Cortex of kidney (tissue), 1 donor: ENCODE measurements at places on chromosomes 16 and 17.

DNA sequence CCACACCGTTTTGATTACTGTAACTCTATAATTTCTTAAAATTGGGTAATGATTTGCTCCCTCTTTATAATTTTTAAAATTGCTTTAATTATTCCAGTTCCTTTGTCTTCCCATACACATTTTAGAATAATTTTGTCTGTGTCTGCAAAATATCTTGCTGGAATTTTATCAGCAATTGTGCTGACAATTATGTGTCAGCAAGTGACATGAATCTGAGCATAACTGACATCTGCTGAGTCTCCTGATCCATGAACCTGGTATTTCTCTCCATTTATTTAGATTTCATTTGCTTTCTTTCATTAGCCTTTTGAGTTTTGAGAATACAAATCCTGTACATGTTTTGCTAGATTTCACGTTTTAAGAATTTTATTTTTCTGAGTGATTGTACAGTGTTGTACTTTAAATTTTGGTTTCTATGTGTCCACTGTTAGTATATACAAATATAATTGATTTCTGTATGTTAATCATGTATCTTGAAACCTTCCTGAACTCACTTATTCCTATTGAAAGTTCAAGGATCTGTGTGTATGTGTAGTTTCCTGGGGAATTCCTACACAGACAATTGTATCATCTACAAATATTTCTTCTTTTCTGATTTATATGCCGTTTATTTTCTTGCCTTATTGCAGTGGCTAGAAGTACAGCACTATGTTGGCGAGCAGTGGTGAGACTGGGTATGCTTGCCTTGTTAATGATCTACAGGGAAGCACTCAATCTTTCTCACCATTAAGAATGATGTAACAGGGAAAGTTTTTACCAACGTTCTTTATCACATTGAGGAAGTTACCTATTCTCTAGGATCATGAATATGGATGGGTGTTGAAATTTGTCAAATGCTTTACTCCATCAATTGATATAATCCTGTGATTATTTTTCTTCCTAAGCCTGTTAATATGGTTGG, 45.2 kb downstream of the N4BP1 start:
- no peak for DNase-seq

DNA sequence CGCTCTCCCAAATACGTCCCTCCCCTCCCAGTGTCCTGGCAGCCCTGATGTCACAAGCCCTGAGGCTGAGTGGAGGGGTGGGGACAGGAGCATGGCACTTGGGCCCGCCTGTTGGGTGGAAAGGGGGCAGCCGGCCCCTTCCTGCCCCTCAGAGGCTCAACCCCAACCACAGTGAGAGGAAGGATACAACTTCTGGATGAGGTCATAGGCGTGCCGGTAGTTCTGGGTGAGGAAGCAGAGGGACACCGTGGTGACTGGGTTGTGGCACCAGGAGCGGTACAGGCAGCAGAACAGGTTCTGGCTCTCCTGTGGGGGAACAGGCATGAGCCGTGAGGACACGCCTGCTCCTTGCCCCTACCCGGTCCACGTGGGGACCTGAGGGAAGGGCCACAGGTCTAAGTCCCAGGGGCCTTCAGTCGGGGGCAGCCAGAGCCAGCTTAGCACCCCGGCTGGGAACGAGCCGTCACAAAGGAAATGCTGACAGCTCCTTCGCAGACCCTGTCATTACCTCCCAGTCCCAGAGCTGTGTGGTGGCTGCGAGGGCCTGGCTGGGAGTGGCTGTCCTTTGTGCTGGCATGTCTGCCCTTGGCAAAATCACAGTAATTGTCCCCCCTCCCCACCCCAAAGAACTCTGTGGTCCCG, 11.2 kb upstream of the MTSS2 start:
- DNase-seq: no peak

DNA sequence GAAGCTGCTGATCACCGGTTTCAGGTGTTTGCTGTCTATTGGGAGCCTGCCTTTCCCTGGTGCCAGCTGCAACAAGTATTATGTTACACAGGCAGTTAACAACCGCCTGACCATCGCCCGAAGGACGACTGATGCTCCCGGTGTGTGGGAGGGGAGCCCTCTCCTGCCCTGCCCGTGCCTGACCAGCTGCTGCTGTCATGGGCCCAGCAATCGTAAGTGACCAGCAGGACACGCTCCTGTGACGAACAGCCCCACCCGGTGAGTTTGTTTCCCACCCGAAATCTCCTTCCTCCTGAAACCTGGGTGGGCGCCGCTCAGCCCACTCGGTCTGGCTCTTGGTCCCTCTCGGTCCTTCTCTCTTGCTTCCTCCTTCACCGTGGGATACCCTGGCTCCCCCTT, 17.9 kb upstream of the UBE2I start:
- no peak for DNase-seq

DNA sequence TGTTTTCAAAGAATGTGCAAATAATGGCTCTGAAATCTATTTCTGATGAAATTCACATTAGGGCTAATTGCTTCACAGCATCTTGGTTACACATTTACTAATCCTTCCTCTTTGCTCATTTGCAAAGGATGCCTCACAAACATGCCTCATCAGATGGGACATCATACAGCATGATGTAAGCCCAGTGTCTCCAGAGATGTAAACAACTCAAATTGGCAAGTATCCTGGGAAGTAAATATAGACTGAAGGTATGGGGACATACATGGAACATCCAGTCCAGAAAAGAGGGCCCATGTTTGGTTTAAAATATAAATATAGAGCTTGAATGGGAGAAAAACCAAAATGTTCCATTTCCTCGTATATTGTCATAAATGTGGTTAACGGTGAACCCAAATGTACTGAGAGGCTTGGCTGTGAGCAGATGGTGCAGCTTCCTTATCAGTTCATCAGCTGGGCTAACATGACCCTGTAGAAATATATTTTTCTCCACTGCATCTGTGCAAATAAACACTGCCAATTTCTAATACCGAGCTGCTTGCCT, 142.9 kb upstream of the NUDT7 start:
- no peak for DNase-seq

DNA sequence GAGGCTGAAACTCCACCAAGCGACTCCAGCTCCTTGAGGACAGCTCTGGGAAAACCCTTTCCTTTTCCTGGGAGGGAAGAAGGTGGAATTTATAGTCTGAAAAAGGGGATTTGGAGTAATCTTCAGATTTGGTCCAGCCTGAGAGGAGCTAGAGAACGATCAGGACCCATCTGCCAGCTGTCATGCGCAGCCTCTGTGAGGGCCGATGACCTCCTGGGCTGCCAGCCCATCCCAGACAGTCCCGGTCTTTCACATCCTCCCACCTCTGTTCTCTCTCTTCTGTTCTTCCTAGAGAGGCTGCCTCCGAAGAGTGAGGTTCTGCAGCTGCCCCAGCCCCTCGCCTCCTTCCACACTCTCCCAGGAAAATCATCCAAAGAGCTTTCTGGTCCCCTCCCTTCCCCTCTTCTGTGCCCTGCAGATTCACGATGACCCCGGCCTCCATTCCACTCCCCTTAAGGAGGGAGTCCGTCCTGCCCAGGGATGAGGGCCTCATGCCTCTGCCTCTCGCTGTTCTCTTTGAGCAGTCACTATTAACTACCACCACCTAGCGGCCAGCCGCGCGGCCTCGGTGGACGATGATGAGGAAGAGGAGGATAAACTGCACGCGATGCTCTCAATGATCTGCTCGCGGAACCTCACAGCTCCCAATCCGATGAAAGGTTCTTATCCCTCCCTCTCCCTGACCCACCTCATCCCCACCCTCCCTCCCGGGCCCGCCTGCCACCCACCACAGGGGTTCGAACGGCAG, 29.6 kb downstream of the SGSM2 start:
- no peak for DNase-seq

GRCh38 chr17:76951375-76951905, 83.2 kb downstream of the MGAT5B start:
- DNase-seq: no peak

DNA sequence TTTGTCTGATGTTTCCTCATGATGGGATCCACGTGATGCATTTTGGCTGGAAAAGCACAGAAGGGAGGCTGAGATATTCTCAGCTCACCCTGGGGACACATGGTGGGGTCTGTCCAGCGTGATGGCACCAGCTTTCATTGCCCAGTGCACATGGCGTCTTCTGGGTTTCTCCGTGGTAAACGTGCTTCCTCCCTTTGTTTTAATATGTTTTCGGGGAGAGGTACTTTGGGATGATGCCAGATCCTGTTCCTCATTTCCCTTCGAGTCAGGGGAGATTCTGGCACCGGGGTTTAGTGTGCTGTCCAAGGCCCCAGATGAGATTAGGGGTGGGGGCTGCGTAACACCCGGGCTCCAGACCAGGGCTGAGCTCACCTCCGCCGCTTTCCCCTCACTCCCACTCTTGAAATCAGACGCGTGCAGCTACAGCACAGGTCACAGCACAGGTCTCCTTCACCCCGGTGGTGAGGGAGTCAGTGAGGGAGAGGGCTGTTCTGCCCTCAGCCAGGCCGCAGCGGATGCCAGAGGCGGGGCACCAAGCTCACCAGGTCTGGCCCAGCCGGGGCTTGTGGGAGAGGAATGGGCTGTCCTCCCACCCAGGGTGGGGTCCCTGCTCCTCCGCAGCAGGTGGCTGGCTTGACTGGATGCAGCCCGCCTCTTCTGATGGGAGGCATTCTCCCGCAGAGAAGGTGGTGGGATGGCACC, 33.9 kb downstream of the COX4I1 start:
- no peak for DNase-seq

DNA sequence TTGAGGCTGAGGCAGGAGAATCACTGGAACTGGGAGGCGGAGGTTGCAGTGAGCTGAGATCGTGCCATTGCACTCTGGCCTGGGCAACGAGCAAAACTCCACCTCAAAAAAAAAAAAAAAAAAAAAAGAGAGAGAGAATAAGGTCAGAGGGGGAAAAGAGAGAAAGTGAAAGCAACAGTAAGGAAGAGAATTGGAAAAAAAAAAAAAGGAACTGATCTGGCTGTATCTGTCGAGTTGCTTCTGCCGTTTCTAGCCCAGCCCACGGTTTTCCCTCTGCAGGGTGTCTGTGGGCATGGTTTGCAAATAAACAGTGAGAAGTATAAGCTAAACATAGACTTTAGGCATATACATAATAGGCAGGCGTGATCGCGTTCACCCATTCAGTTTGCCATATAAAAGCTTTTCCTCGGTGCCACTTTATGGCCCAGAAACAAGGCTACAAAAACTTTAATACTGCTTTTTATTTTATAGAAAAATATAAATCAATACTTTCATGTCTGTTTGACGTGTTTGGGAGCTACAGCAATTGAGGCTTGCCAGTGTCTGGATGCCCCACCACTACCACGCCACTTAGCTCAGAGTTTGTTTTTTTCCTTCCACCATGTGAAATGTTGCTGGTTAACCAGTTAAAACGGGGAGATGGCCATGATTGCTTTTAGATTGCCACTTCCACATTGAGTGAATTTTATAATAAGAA, 436.7 kb downstream of the MAF start:
- DNase-seq: no peak

DNA sequence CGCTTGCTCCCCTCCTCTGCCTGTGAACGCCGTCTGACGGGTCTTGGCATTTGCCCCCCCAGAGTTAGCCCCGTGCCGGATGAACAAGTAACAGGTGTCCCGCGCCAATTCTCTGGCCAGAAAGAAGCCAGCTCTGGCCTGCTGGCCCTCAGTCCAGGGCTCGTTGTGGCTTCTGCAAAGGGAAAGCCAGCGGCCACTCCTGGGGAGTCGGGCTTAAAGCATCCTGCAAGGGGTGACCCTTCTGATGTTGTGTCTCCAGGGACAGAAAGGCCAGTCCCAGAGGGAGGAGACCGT, 18.4 kb upstream of the OSGIN1 start:
- no peak for DNase-seq

DNA sequence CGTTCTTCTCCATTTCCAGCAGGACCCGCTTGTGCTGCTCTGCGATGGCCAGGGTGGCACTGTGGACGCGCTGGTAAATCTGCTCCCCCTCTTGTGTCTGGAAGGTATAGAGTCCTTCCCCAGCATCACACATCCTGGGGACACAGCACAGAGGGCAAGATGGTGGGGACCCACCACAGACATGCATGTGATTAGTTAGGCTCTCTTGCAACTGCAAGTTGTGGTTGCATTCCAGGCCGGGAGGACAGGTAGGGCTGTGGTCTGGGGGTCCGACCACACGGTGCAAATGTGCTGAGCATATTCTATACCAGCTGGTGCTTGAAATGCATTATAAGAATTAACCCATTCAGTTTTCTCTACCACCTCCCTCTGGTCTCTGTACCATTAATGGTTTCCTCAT, 11.4 kb downstream of the POLR2C start:
- DNase-seq: no peak

DNA sequence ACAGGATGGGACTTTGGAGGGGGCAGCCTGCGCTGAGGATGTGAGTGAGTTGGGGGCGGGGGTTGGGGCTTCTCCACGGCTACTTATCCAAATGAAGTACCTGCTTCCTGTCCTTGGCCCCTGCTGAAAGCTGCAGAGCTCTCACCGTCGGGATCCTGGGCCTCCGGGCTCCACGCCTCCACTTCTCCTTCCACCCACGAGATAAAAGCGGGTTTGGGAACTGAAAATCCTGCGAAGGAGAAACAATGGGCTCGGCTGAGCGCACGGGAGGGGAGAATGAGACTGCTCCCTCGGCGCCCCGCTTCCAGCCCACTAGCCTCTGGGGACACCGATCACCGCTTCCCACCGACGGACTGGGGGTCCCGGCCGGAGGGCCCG, 486 bp downstream of the ZNF785 start:
- DNase-seq: no peak

DNA sequence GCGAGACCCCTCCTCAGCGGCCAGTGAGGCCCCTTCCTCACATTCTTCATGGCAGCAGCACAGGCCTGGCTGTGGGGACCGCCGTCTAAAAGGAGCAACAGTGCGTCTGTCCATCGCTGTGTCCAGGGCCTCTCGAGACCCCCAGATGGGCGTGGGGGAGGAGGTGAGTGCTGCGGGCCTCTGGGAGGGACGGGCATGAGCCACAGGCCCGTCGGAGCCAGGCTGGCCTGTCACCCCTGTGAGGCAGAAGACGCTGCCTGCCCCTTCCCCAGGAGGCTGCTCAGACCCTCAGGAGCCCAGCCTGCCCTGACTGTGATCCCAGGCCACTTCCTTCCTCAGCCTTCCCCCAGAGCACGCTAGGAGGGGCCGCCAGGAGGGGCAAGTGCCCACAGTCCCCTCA, 2.1 kb upstream of the PYCR1 start:
- no peak for DNase-seq
